A549 treated with CORT108297 at 1 μM for 4 hours (cell line): ENCODE measurements at places on chromosomes 11 and 22. TPM values are rescaled to one million over a fixed set of nuclear protein-coding genes. Genes with fewer than 3 reads are reported as not detected.

The GGT5 gene
- 1.8 to 3.1 TPM (median 2.5 TPM) in 5 replicates for total RNA-seq

The HBE1 gene
- 0.15 to 0.29 TPM (median 0.21 TPM) in 3 of 5 replicates, not detected in the others for total RNA-seq

The SLC5A1 gene
- total RNA-seq: 0.09 to 0.17 TPM (median 0.14 TPM) in 3 of 5 replicates, not detected in the others

The MFRP gene
- total RNA-seq: not detected in 5 replicates

The BTG4 gene
- total RNA-seq: 0.08 to 0.18 TPM (median 0.12 TPM) in 3 of 5 replicates, not detected in the others

The TECTA gene
- total RNA-seq: 0.03 to 0.14 TPM (median 0.10 TPM) in 4 of 5 replicates, not detected in the other

The GLYATL1 gene
- 0.15 TPM in 1 of 5 replicates, not detected in the others for total RNA-seq

The TUBA8 gene
- total RNA-seq: 0.35 to 1.0 TPM (median 0.63 TPM) in 5 replicates

The OVCH2 gene
- total RNA-seq: not detected in 5 replicates

The MMP10 gene
- 0.59 to 1.3 TPM (median 0.88 TPM) in 5 replicates for total RNA-seq

The XNDC1N gene
- total RNA-seq: 3.0 to 4.1 TPM (median 3.4 TPM) in 5 replicates

The KRTAP5-8 gene
- 0.12 TPM in 1 of 5 replicates, not detected in the others for total RNA-seq

The OR9G1 gene
- total RNA-seq: not detected in 5 replicates

The TMEM191C gene
- total RNA-seq: 0.65 to 2.0 TPM (median 1.4 TPM) in 5 replicates

The NFRKB gene
- 11.6 to 13.8 TPM (median 13.5 TPM) in 5 replicates for total RNA-seq

The SPTBN2 gene
- 9.4 to 11.7 TPM (median 10.1 TPM) in 5 replicates for total RNA-seq

The HOATZ gene
- total RNA-seq: not detected in 5 replicates

The MGAT3 gene
- 0.28 to 0.57 TPM (median 0.47 TPM) in 5 replicates for total RNA-seq

The OR6X1 gene
- total RNA-seq: not detected in 5 replicates

The CYTH4 gene
- total RNA-seq: 0.70 to 1.3 TPM (median 1.0 TPM) in 5 replicates
